ENCODE measurements at places on chromosomes 2 and 18. TPM values are rescaled to one million over a fixed set of nuclear protein-coding genes. Genes with fewer than 3 reads are reported as not detected.

The CDH19 gene
- polyA plus RNA-seq: 0.40 TPM

DNA sequence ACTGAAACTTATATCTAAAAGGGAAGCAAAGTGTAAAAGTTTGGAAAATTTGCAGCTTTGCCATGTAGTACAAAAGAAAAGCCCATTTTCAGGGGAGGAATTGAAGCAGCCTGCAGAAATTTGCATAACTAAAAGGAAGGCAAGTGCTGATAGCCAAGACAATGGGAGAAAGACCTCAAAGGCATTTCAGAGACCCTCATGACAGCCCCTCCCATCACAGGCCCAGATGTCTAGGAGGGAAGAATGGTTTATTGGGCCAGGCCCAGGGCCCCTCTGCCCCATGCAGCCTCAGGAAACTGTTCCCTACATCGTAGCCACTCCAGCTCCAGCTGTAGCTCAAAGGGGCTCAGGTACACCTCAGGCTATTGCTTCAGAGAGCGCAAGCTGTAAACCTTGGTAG, 14.4 kb upstream of the WDR75 start:
- DNase-seq: no peak

DNA sequence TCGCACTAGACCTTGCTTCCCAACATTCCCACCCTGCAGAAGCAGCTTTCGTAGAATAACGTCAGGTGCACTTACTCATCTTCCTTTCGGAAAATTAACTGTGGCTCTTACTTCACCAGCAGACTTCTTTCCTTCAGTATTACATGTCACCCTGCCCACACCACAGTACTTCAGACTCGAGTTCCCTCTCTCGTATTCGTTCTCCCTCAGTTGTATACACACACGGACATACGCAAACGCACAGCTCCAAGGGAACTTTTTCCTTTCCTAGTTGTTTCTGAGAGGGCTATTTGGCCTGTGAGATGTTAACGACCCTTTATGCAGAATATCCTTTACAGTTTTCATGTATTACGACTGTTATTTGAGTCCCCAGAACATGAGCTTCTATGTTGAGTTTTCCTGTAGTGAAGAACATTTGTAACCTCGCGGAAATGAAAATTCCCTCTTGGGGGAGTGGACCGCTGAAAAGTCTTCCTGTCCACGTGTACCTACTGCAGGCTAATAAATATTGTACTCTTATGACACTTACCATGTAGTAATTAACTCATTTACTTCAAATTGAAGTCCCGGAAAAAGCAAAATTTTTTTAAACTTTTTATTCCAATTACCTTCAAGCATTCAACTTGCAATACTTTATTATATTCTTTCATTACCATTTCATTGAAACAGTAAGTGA, 908 bp downstream of the ERLEC1 start:
- DNase-seq: no peak

GRCh38 chr18:53360501-53361443, 863.7 kb downstream of the MBD2 start:
- DNase-seq: no peak

The SCN2A gene
- 2.1 TPM for polyA plus RNA-seq

- no peak for DNase-seq
These were observed 82.1 kb downstream of the EIF2AK3 start for GRCh38 chr2:88545118-88545517.

DNA sequence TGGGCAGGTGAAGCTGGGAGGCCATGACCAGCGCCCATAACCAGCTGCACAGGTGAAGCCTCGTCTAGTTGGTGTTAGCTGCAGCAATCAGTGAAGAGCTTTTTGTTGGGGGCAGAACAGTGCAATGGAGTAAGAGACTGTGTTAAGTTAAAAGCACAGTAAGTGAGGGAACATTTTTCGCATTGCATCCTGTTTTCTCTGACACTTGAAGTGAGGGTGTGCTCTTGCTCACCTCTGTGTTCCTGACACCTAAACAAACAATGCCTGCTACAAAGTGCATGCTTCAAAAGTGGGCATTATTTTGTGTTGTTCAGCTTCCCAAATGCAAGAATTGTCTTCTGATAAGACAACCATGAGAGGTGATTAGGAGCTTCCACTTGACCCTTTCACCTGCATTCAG, 324.0 kb upstream of the ACVR2A start:
- no peak for DNase-seq

GRCh38 chr2:19649142-19649541, 252.6 kb downstream of the TTC32 start:
- DNase-seq: no peak

The KIF3C gene
- polyA plus RNA-seq: 14.9 TPM

- DNase-seq: no peak
These were observed 10.4 kb downstream of the HOXD8 start for GRCh38 chr2:176139661-176140512.
